NCI-H69 (cell line): ENCODE measurements at places on chromosomes 5 and 9.
A peak's percentile ranks its signal among the peaks of the same experiment; 100 is the strongest.

DNA sequence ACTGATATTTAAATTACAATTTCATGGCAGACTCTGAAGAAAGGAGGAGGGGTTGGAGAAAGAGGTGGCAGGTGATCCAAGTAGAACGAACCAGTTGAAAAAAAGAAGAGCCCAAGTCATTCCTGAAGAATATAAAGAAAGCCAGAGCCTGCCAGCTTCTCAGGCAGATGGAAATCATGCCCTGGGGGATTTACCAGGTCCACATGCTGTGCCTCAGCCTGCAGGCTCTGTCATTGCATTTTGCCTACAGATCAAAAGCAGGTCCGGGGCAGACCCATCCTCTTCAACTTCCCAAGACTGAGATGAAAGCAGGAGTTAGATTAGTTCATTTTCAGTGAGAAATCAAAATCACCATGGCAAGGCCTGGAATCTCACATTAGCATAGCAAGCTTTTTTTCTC, 48.5 kb downstream of the GDNF start:
- DNase-seq = peak; percentile 54

DNA sequence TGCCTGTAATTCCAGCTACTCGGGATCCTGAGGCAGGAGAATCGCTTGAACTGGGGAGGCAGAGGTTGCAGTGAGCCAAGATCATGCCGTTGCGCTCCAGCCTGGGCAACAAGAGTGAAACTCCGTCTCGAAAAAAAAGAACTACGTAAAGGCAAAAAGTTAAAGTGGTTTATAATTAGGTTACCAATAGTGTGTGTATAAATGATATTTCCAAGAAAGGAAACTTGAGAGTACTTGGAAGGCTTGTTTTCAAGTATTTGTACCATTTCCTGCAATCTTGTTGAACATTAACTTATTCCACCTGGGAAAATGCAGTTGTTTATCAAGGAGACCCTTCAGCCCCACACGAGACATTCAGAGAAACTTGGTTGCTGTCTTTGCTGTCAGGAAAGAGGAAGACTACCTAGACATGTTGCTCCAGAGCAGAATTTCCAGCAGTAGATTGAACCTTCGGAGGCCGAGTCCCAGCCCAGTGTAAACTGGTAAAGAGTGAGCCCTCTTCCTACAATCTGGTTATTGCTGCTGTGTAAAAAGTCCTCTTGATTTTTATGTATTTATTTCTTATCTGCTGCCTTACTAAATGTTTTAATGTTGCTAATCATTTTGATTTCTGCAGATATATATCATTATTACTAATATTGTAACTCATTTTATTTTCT, 30.1 kb downstream of the STXBP1 start:
- DNase-seq = no peak

DNA sequence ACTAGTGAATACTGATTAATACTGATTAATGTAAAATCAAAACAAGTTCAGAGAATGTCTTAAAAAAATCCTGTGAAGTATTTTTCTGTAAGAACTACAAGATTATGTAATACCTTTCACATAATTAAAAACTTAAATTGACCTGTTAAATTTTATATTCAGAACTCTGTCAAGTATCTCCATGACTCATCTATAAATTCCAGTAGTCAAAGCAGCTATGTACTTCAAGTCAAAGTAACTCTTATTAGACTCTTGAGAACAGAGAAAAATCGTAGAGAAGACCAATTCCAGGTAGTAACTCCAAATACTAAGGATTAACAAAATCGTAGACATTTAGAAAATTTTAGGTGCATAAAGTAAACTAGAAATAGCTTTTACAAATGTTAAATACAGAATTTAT, 77.1 kb downstream of the HOMER1 start:
- DNase-seq = no peak

DNA sequence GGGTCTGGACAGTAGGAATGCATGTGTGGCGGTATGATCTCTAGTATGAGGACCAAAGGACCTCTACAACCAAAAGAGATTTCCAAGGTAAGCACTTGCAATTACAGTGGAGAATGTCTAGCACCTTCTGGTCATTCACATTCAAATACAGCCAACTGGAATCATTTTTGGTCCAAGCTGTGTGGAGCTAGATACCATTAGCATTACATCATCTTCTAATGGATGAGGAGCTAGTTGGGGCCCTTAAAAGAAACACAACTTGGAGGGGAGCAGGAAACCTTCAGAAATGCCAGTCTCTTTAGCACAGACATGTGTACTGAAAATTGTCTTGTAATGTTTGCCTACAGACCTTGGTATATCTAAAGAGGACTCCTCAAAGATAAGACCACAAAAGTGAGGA, 244.7 kb downstream of the BNC2 start:
- peak; percentile 71 for DNase-seq

GRCh38 chr5:58722160-58722559, 139.3 kb downstream of the RAB3C start:
- DNase-seq = peak; percentile 91

- peak; percentile 92 for DNase-seq
These were observed 72.3 kb downstream of the C9orf153 start for GRCh38 chr9:86187121-86187520.

GRCh38 chr5:102678267-102679058, 76.6 kb upstream of the PAM start:
- DNase-seq = peak; percentile 36

DNA sequence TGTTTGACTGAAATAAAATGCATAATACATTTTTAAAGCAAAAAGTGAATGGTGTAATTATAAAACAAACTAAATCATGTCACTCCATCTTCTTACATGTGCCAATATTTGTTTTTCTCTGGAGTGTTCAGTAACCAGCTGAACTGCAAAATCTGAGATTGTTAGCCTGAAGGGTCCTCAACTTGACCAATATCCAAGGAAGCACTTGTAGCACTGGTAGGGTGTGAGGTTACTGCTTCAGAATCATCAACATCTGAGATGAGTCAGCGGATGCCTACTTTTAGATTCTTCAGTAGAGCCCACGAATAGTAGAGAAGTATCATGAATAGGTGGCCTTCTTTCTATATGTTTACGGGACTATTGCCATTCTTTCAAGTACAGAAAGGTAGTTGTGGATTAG, 226.7 kb downstream of the TLE4 start:
- DNase-seq = no peak

GRCh38 chr9:127526655-127527559, 75.6 kb downstream of the LRSAM1 start:
- no peak for DNase-seq

- DNase-seq = no peak
These were observed 195.4 kb upstream of the MSX2 start for GRCh38 chr5:174528821-174529544.

DNA sequence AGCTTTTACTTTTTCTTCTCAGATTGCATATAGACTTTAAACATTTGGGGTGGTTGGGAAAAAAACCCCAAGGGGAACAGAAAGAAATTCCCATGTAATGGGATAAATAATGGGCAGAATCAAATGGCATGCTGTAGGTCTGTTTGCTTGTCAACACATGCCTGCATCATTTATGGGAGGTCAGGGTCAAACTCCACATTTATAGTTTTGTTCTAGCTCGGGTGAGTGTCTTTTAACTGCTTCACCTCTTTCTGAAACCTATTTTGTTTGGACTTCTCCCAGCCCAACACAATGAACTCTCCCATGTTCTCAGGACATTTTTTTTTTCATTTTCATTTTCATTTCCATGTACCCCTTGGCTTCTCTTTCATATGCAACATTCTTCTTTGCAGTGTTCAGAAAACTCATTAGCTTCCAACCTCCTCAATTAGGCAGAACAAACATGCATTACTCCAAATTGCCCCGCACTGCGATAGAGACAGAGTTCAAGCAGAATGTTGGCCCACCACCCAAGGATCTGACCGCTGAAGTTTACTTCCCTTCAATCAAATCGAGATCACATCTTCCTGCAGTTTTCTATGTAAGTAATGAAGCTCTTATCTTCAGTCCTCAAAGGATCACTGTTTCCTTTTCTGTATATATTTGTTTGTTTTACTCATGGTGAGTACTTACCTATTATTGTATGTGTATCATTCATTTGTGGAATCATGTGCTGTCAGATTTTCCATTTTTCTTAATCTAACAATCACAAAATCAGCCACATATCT, 354.6 kb downstream of the ZSWIM6 start:
- peak; percentile 19 for DNase-seq
